ENCODE measurements at places on chromosomes 3 and 15. TPM values are rescaled to one million over a fixed set of nuclear protein-coding genes. Genes with fewer than 3 reads are reported as not detected.

The MST1R gene
- polyA plus RNA-seq, result 0.62 TPM

The THSD4 gene
- polyA plus RNA-seq, result 33.2 TPM

The LDHAL6B gene
- polyA plus RNA-seq, result 0.10 TPM

The EBLN2 gene
- polyA plus RNA-seq, result 2.8 TPM

The LMAN1L gene
- polyA plus RNA-seq, result not detected

The POLR2M gene
- 102 TPM for polyA plus RNA-seq

The ISLR gene
- polyA plus RNA-seq, result 49.7 TPM

The SLC6A1 gene
- 0.74 TPM for polyA plus RNA-seq

The SLC51B gene
- polyA plus RNA-seq, result 13.2 TPM

The NDN gene
- 76.2 TPM for polyA plus RNA-seq

The IGDCC3 gene
- 6.4 TPM for polyA plus RNA-seq

The TMEM266 gene
- 11.1 TPM for polyA plus RNA-seq

The MME gene
- polyA plus RNA-seq, result 541 TPM

The C15orf62 gene
- 1.7 TPM for polyA plus RNA-seq

The ZWILCH gene
- polyA plus RNA-seq, result 30.2 TPM

The ABHD2 gene
- polyA plus RNA-seq, result 35.7 TPM

The IL17RD gene
- 45.2 TPM for polyA plus RNA-seq

The BRK1 gene
- polyA plus RNA-seq, result 235 TPM

The IL5RA gene
- 0.76 TPM for polyA plus RNA-seq

The CCDC9B gene
- 5.1 TPM for polyA plus RNA-seq

The WDR72 gene
- 78.8 TPM for polyA plus RNA-seq

The REC114 gene
- not detected for polyA plus RNA-seq

The GJD2 gene
- polyA plus RNA-seq, result not detected

The ANKDD1A gene
- polyA plus RNA-seq, result 4.4 TPM

The CCDC39 gene
- polyA plus RNA-seq, result 5.0 TPM

The RPL32 gene
- polyA plus RNA-seq, result 2,280 TPM

The SENP8 gene
- polyA plus RNA-seq, result 7.9 TPM

Data from right renal cortex interstitium (tissue), 3 donors.